ENCODE measurements at places on chromosomes 3 and 15.

- DNase-seq, result no peak
Measured at GRCh38 chr3:157100608-157101396, 59.1 kb downstream of the CCNL1 start.

- no peak for DNase-seq
Measured at GRCh38 chr15:70226337-70226980, 128.7 kb upstream of the TLE3 start.

DNA sequence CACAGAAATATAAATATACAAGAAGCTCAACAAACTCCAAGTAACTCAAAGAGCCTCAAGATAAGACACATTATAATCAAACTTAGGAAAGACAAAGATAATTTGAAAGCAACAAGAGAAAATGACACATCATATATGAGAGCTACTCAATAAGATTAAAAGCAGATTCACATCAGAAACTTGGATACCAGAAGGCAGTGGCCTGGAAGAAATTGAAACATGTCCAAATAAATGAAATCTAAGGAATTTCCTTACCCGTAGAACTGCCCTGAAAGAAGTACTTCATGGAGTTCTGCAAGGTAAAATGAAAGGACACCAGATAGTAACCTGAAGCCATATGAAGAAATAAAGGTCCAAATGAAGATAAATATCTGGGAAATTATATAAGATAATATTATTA, 113.9 kb downstream of the LSAMP start:
- no peak for DNase-seq

DNA sequence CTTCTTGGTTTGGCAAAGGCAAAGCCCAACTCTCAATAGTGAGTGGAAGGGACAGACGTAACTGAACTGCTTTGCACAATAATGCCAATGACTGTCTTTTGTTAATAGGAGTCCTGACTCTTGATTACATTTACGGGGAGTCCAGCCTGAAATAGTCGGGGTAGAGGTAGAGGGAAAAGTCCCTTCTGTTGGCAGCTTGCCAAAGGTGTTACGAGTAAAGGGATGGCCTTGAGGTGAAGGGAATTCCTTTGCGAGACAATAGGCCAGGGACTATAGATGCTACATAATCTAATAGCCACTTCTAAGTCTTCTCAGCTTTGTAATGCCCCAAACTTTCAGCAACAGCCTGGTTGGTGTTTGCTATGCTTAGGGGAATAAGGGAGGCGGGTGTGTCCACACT, 2.2 kb upstream of the SENP2 start:
- DNase-seq, result no peak

DNA sequence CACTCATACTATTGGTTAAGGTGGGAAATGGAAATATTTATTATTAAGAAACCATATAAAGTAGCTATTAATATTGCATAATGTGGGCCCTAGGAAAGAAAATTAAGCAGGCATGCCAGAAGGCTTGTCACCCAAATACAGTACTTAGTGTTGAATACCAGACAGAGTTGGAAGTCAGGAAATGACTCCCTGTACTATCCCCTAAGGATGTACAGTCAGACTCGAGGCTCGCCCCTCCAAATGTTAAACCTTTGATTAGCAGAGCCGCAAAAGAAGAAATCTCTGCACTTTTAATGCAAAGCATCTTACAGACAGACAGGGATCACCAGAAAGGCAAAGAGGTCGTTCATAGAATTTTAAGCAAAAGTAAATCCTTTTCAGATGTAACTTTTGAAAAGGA, 11.3 kb upstream of the RBSN start:
- DNase-seq, result no peak

- DNase-seq, result no peak
Measured at GRCh38 chr3:149215515-149215914, 6.1 kb downstream of the CP start.

DNA sequence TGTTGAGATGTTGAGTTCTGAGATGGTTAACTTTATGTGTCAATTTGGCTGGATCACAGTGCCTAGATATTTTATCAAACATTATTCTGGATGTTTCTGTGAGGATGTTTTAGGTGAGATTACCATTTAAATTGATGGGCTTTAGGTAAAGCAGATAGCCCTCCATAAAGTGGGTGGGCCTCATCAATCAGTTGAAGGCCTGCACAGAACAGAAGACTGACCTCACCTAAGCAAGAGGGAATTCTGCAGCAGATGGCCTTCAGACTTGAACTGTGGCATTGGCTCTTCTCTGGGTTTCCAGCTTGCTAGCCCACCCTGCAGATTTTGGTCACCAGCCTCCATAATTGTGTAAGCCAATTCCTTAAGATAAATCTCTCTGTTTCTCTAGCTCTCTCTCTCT, 260.4 kb upstream of the VEPH1 start:
- DNase-seq, result no peak

DNA sequence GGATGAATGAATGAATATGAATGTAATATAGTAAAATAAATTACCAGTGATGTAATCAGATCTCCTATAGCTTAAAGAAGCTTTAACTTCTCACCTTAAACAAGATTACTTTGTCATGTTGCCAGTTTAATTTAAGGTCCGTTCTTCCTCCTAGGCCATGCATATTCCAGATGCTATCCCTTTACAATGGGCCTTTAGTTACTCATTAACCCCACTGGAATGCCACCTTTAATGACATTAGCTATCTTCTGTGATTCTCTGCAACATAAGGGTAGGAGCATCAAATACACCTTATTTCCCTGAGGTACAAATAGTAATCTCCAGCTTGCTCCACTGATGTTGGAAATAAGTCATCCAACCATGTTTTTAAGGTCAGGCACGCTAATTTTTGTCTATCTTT, 63.0 kb upstream of the TIMP4 start:
- no peak for DNase-seq

DNA sequence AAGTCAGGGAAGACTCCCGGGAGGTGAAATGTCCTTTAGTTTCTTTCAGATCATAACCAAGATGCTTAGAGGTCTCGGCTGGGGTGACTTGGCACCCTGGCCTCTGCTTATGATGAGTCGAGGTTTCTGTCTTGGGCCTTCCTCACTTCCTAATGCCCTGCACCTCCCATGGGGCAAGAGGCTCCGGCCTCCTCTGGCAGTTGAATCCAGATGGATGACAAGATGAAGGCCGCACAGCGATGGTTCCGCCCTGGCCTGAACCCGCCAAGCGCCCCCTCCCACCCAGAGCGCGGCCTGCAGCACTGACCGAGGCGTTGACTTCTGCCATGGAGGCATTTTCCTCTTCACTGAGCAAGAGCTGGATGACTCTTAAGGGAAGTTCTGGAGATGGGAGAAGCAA, 31.3 kb downstream of the MUC20 start:
- no peak for DNase-seq

GRCh38 chr3:124522082-124522625, 208.1 kb upstream of the UMPS start:
- no peak for DNase-seq

DNA sequence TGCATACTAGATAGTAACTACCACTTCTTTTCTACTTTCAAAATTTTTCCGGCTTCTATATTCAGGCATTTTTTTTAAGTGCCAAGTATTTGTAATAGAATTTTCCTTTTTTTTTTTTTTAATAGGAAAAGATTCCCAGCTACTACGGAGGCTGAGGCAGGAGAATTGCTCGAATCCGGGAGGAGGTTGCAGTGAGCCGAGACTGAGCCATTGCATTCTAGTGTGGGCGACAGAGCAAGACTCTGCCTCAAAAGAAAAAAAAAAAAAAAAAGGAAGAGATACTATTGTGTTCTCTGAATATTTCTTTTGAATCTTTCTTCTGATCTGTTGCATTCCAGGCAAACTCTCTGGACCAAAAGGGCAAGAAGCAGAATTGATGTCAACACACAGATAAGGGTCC, 557.3 kb downstream of the FGF12 start:
- DNase-seq, result no peak

- no peak for DNase-seq
Measured at GRCh38 chr3:138381413-138381901, 33.1 kb downstream of the MRAS start.

- no peak for DNase-seq
Measured at GRCh38 chr3:114721209-114721608, 425.9 kb downstream of the ZBTB20 start.

DNA sequence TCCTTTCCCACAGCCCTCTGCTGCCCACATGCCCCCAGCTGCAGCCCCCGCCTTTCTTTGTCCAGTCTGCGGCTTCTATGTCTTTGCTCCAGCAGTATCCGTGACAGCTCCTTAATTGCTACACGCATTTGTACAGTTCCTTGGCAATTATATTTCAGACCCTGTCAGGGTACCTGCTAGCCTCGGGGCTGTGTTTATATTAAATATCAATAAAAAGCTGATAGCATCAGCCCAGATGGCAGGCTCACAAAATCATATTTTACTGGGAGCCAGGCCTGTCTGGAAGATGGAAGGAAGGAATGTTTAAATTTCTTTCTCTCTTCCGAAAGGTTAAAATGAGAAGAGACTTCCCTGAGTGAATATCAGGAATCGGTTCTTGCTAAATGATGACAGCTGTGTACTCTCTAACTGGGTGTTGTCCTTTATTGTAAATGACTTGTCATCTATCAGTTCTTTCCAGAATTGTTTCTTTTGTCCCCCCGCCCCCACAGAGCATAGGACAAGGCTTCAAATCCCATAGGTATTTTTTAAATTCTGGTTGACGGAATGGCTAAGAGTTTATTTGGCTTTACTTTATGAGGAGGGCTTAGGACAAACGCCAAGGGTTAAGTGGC, 378.1 kb downstream of the LRTM1 start:
- no peak for DNase-seq

DNA sequence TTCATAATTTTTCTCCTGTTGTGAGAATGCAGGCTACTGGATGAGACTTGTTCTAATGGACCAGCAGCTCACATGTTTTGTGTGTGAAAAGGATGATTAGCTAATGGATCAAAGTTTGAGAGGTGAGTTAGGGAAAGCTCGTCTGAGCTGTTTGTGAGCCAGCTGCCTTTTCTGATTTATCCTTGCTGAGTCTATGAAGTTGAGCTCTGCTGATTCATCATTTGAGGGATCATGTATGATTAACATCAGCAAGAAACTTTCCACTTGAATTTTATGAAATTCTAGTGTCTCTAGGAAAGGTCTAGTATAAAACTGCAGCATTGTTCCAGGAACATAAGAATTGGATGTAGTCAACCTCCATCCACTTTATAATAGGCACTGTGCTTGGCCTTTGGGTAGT, 698.7 kb downstream of the NTRK3 start:
- no peak for DNase-seq

Measured in stimulated activated CD8-positive, alpha-beta memory T cell treated with anti-CD3 and anti-CD28 coated beads, Interleukin-2, amount 100 ng/mL, for 1 hour (primary cell).